Left forelimb (tissue), 1 donor: ENCODE measurements at places on chromosomes 4 and X.

- DNase-seq, result no peak
Observed at GRCh38 chr4:119093042-119093827, 42.4 kb upstream of the MYOZ2 start.

DNA sequence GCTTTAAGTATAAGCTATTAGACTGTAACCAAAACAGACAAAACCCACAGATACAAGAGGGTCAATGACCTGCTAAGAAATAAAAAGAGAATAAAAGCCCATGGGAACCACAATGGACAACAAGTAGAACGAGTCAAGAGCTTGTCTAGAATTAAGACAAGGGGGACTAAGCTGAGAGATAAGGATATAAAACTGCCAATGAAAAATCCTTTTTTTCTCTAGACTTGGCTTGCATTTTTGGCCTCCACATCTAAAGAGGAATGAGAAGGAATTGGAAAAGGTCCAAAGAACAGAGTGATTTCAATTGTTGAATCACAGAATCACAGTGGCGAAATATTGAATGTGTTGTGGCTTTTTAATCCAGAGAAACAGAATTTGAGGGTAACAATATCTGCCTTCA lies 135.7 kb downstream of the QDPR start:
- no peak for DNase-seq

DNA sequence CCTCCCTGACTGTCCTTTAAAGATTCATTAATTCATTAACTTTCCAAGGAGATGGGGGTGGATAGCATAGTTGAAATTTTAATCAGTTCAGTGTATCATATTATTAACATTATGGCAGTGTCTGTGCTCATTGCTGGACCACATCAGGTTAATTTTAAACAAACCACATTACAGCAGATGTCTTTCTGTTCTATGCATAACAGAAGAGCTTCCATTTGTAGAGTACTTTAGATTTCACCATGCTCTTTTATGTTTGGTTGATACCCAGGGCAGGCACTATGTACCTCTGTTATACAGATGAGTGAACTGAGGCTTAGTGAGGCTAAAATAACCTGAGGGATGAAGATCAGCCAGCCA lies 41.1 kb downstream of the AFF2 start:
- DNase-seq, result no peak

GRCh38 chr4:658681-659667 lies 15.1 kb downstream of the ATP5ME start:
- peak; percentile 63 for DNase-seq

- no peak for DNase-seq
Observed at GRCh38 chr4:68905939-68906779, 45.4 kb downstream of the UGT2A3 start.

- no peak for DNase-seq
Observed at GRCh38 chr4:110108422-110108821, 90.0 kb downstream of the ELOVL6 start.

GRCh38 chr4:89070041-89070440 lies 13.1 kb upstream of the FAM13A start:
- no peak for DNase-seq

- no peak for DNase-seq
Observed at GRCh38 chr4:85780664-85781063, 305.7 kb downstream of the ARHGAP24 start.

GRCh38 chr4:38574559-38575333 lies 89.3 kb upstream of the KLF3 start:
- no peak for DNase-seq

DNA sequence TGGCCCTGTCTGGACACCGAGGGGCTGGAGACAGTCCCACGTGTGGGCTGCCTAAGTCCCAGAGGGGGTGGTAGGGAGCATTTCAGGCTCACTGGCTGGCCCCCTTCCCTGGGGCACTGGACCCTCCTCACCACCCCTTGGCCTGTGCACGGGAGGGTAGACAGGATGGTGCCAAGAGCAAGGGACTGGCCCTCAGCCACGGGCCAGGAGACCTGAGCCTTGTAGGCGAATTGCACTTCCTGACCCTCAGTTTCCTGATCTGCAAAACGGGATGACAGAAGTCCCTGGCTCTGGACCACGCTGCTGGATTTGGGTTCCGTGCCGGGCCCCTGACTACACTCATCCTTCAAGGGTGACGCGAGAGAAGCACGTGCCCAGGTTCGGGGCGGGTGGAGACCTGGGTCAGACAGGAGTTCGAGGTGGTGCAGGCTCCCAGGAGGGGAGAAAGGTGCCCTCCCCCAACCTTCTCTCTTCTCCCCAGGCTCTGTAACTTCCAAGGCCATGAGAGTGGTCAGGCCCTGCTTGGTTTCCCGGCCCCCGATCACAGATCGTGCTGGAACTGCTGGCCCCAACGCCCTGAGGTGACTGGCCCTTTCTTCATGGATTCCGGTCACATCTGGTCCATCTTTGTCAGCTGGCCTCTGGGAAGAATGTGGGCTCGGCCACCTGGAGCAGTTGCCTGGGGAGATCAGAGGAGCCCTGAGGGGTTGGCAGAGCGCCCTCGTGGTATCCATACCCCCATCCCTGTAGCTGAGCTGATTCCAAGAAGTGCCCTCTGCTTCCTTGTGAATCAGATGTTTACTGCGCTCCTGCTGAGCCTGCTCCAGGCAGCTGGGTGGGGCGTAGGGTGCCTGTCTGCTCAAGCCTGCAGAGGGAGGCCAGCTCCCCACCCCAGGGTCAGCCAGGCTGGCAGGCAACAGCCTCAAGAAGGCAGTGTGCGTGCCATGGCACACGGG lies 3.3 kb downstream of the SH3BP2 start:
- peak; percentile 62 for DNase-seq

DNA sequence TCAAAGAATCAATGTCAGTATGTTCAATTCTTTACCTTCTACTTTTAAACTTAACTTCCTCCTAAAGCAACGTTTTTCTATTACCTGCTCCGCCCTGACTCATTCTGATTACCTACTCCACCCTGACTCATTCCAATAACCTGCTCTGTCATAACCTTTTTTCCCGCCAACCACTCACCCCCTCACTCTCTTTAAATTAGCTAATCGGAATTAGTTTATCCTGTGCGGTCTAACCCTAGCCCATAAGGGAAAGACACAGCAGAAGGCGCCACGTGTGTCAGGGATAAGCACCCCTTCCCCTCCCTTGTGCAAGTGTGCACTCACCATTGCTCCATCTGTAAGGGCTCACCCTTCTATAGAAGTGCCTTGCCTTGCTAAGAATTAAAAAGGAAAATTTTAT lies 64.4 kb downstream of the EIF4E start:
- DNase-seq, result no peak

- no peak for DNase-seq
Observed at GRCh38 chr4:11537846-11538245, 109.2 kb upstream of the HS3ST1 start.

- no peak for DNase-seq
Observed at GRCh38 chr4:95255396-95256107, 293.2 kb downstream of the UNC5C start.

DNA sequence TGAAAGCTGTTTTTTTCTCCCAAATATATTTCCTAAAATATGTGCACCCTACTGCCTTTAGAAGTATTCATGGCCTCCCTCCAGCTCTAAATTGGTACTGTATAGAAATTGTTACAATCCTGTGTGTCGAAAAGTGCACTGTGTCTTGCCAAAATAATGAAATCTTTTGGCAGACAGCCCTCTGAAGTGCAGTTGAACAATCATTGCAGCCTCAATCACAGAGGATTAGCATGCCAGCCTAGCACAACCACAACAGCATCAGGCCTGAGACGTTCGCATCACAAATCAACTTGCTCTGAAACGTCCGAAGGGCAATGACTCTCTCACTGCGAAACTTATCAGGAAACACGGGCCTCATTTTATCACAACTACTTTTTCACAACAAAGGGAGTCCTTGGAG lies 99.0 kb downstream of the ANOS1 start:
- no peak for DNase-seq

DNA sequence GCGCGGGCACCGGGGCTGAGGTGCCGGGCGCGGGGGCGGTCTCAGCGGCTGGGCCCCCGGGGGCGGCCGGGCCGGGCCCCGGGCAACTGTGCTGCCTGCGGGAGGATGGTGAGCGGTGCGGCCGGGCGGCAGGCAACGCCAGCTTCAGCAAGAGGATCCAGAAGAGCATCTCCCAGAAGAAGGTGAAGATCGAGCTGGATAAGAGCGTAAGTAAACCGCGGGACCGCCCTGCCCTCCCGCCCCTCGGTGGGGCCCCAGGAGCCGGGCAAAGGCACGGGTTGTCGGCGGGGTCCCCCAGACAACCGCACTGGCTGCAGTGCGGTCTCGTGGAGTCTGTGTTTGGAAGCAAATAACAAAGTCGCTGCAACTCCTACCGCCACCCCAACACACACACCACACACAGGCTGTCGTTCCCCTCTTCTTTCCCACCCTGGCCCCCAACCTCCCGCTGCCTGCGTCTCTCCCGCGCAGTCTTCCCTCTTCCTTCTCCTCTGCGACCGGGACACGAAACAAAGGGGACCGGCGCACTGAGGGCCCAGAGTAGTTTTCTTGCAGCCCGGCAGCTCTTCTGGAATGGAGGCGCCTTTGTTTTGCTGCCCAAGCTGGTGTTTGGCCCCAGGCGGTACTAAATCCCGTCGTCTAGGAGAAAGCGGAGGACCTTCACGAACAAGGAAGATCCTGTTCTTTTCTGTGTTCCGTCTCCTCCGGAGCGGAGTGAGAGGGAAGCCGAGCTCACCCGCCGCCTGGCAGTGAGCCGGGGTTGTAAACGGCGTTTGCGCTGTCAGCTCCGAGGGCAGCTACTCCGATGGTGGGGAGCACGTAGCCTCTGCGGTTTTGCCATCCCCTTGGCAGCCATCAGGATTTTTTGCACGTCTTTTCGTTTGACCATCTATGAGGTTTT lies 788 bp downstream of the SAP30 start:
- peak; percentile 87 for DNase-seq

GRCh38 chr4:101191302-101192098 lies 155.8 kb downstream of the PPP3CA start:
- peak; percentile 68 for DNase-seq

DNA sequence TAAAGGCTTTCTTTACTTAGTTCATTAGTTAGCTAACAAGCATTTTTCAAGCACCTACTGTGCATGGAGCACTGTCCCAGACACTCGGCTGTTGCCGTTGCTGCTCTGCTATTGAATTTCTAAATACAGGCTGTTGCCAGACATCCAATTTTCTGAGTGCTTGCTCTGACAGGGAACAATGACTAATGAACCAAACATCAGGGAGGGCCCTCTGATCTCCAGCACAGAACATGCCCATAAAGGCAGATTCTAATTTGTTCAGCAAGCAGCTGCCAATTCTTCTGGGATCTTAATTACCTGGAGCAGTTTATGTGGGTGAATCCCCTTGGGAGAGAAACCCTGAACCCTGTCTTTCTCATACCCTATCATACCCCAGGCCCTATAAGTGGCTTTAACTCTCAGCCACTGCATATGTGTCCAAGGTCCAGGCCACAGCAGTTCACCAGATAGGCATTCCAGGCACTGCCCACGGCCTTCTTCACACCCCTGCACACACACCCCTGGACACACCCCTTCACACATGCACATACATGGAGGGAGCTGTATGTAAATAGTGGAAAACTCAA lies 27.9 kb downstream of the TSC22D3 start:
- no peak for DNase-seq

- DNase-seq, result no peak
Observed at GRCh38 chrX:123310112-123310511, 126.0 kb downstream of the GRIA3 start.

GRCh38 chr4:158170691-158171561 lies 1.9 kb downstream of the GASK1B start:
- DNase-seq, result peak; percentile 69

DNA sequence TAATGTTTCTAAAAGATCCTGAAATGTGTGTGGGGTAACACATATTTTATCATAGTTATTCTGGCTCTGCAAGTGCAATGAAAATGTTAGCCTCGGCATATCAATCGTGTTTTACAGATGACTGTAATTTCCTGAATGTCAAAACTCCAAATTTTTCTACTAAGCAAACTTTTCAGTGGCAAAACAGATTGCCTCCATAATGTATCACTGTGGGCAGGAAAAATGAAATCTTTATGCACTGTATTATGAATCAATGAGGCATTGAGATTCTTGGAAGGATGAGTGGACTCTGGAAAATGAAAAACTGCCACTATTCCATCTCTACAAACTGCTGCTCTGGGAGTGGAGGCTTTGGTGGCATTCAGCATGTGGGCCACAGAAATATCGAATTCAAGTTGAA lies 160.1 kb upstream of the MBNL3 start:
- no peak for DNase-seq

- no peak for DNase-seq
Observed at GRCh38 chrX:124462931-124463330, 116.6 kb downstream of the SH2D1A start.

GRCh38 chrX:3733043-3733430 lies 19.6 kb upstream of the PRKX start:
- DNase-seq, result no peak

DNA sequence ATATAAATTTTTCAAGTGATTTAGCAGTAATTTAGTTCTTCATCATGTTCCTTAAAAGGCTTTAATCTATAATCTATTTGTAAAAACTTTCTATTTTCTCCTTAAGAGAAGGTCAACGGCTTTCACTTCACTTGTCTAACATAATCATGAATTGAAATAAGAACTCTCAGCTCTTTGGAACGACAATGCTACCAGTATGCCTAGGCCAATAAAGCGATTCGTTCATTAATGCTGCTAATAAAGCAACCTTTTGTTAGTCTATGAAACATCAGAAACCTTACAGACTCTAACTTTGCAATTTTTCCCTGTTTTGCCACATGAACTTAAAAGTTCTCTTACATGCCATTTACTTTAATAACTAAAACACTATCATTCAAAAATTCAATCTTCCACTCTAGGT lies 47.6 kb downstream of the FBXW7 start:
- DNase-seq, result no peak

DNA sequence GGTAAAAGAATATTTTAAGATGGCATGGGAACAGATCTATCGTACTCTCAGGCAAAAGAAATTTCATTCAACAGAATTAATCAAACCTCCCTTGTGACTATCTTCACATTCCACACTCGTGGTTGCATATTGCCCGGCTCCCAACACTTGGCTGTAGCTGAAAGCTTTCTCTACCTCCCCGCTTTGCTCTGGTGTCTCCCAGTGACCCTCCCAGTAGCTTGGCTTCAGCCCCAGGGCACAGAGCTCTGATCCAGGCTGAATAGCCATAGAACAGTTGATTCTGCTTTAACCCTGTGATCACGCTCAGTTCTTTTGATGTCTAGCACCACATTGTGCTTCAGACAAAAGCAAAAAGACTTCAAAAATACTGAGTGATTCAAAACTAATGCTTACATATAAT lies 24.6 kb downstream of the SLC7A11 start:
- no peak for DNase-seq

DNA sequence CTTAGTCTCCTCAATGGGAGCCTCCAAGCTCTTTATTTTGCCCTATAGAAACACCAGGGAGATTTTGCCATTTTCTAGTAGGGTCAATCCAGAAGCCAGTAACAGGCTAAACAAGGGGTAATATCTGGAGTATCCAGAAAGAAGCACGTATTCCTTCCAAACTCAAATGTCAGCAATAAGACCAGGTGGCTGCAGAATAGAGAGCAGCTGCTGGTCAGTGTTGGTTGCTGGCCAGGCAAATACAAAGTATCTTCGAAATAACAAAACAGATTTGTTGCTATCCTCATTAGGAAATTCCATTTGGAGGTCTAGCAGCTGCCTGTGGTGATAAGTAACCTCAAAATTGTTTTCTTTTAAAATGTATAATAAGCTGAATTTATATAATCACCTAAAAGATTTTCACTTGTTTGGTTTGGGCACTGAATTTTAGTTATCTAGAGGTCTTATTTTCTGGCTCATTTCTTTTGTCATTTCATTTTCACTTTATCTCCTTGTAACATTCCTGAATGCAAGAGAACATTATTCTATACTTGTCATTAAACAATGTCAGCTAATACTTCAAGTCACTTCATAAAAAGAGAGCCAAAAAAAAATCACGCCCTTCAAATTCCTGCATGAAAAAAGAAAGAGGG lies 320.6 kb downstream of the DTHD1 start:
- DNase-seq, result no peak
